ENCODE measurements at places on chromosomes 5 and 9.
A peak's percentile ranks its signal among the peaks of the same experiment; 100 is the strongest.

- DNase-seq, result peak; percentile 17
Measured at GRCh38 chr9:17900606-17901005, 321.7 kb downstream of the SH3GL2 start.

GRCh38 chr9:124857533-124858162 lies 4.1 kb downstream of the RPL35 start:
- no peak for DNase-seq

GRCh38 chr9:128828267-128828666 lies 1.3 kb downstream of the SPOUT1 start:
- no peak for DNase-seq

DNA sequence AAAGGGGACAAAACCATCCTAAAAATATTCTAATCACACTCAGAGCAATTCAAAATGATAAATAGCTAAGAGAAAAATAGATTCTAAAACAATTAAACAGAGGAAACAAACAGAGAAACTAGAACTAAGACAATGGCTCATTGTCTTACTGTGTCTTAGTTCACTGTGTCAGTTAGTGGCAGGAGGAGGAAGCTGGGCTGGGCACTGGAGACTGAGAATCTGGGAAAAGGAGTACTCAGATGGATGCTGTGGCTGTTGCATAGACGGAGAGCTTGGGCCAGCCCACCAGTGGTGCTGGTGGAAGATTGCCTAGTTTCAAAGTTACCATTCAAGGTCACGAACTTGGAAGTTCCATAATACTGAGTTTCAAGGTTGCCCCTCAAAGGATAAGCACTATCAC lies 94.7 kb upstream of the IFNK start:
- DNase-seq, result no peak

- no peak for DNase-seq
Measured at GRCh38 chr5:57246426-57246825, 72.6 kb downstream of the GPBP1 start.

GRCh38 chr5:59390074-59390659 lies 503.4 kb downstream of the PDE4D start:
- no peak for DNase-seq

- DNase-seq, result no peak
Measured at GRCh38 chr5:50711280-50711679, 44.8 kb downstream of the PARP8 start.

DNA sequence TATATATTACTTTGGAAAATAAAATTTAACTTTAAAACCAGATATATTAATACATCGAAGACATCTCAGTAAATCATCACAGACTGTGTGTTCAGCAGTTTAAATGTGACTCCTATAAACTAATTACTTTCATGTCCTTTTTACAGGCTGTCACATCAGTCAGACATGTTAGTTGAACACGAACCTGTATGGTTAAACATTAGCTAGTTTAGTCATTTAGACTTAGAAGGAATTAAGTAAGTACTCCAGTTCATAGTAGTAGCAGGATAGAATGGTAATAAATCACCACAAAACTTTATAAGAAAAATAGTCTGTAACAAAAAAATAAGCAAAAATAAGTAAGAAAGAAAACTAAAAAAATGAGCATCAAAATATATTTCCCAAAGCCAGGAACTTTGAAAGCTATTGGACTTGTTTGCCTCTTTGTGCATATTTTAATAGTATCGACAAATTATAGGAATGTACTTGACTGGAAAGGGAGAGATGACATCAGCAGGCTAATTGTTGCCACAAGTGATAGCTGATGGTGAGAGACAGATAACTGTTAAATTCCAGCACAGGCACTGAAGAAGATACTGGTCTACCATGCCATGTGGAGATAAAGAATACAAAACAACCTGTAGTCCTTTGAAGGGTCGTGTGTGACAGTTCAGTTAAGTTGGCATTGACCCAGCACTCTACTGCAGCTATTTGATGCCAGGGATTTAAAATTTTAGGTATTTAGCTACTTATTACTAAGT lies 83.9 kb downstream of the RIC1 start:
- no peak for DNase-seq

DNA sequence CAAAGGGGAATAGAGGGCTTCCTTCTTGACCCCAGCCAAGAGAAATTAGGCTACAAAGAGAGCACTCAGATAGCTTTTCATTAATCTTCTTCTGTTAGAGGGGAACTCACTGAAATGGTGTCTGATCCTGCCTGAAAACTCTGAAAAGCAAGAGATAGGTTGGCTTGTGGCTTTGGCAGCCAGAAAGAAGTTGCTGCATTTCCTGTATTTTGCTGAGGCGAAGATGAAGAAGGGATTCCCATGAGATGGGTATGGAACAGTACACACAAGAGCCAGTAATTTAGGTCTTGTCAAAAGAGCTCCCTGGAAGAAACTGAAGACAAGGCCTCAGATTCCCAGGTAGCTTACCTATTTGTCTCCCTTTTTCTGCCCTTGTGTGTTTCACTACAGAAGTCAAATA lies 120.9 kb upstream of the TARS1 start:
- no peak for DNase-seq

GRCh38 chr5:4947893-4948536 lies 192.1 kb upstream of the ADAMTS16 start:
- no peak for DNase-seq
